ENCODE measurements at places on chromosomes 5 and 9.
A peak's percentile ranks its signal among the peaks of the same experiment; 100 is the strongest.

DNA sequence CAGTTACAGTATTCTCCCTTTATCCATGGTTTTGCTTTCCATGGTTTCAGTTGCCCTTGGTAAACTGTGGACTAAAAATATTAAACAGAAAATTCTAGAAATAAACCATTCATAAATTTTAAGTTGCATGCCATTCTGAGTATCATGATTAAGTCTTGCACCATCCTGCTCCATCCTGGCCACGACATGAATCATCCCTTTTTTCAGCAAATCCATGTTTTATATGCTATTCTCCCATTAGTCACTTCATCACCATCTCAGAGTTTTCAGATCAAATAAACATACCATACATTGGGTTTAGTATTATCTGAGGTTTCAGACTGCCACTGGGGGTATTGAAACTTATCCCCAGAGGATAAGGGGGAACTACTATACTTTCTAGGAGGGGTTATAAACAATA is 234.4 kb upstream of the ATP10B start:
- no peak for DNase-seq

DNA sequence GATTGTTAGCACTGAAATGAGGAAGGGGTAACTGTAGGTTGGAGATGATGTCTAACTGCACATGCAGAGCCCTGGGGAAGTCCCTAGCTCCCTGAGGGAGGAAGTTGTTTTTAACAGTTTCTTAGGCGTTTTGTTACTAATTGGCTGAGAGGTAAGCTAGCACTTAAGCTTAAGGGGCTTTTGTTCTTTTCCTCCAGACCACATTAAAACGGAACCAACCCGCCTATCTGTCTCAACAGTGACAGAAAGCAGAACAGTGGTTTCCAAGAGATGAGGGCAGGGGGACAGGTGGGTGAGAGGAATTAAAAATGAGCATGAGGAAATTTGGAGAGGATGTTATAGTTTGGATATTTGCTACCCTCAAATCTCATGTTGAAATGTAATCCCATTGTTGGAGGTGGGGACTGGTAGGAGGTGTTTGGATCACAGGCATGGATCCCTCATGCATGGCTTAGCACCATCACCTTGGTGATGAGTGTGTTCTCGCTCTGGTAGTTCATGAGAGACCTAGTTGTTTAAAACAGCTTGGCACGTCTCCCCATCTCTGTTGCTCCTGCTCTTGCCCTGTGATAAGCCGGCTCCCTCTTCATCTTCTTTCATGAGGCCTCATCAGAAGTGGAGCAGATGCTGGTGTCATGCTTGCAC is 38.9 kb downstream of the LYRM7 start:
- peak; percentile 28 for DNase-seq

- no peak for DNase-seq
Measured at GRCh38 chr5:148981353-148981752, 81.5 kb downstream of the SH3TC2 start.

GRCh38 chr9:85859765-85860164 is 81.2 kb upstream of the NAA35 start:
- DNase-seq, result no peak

DNA sequence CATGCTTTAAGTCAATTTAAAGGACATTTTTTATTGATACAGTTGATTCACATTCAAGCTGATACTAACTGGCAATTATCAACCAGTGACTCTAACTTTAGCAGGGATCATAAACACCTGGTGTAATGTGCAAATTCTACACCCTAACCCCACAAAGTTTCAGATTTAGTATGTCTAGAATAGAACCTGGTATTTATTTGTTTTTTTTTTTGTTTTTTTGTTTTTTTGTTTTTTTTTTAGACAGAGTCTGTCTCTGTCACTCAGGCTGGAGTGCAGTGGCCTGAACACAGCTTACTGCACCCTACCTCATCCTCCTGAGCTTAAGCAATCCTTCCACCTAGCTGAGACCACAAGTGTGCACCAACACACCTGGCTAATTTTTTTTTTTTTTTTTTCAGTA is 311.2 kb upstream of the SEMA6A start:
- DNase-seq, result no peak

- DNase-seq, result no peak
Measured at GRCh38 chr5:78706381-78706780, 57.8 kb upstream of the LHFPL2 start.

DNA sequence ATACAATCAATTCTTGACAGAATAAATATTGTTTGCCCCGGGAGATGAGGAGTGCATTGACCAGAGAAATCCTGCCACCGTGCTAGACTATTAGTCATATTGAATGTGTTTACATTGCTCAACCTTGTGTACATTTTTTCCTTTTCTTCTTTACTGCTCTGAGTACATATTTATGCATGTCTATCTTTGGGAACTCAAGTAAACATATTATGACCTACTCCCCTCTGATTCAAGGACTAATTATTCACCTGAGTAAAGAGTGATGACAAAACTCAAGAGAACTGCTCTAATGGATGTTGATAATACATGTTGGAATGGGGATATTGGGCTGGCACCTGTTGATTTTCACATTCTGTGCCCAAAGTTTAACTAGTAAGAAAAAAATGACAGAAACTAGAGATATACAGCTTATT is 3.9 kb upstream of the SPINK1 start:
- DNase-seq, result no peak

DNA sequence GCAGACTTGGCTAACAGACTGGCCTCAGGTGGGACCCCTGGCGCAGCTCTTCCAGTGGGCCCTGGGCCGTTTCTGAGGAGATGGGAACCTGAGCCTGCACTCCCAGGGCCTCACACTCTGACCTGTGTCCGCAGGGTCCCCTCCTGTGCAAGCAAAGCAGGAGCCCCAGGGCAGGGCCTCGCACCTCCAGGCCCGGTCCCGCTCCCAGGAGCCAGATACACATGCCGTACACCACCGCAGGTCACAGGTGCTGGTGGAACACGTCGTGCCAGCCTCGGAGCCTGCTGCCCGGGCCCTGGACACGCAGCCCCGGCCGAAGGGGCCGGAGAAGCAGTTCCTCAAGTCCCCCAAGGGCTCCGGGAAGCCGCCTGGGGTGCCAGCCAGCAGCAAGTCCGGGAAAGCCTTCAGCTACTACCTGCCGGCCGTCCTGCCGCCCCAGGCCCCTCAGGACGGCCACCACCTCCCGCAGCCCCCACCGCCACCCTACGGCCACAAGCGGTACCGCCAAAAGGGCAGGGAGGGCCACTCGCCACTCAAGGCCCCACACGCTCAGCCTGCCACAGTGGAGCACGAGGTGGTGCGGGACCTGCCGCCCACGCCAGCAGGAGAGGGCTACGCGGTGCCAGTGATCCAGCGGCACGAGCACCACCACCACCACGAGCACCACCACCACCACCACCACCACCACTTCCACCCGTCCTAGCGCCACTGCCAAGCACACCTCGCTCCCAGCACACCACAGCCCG is 29.2 kb downstream of the NKD2 start:
- DNase-seq, result no peak

GRCh38 chr5:156695774-156696173 is 154.3 kb upstream of the PPP1R2B start:
- no peak for DNase-seq

DNA sequence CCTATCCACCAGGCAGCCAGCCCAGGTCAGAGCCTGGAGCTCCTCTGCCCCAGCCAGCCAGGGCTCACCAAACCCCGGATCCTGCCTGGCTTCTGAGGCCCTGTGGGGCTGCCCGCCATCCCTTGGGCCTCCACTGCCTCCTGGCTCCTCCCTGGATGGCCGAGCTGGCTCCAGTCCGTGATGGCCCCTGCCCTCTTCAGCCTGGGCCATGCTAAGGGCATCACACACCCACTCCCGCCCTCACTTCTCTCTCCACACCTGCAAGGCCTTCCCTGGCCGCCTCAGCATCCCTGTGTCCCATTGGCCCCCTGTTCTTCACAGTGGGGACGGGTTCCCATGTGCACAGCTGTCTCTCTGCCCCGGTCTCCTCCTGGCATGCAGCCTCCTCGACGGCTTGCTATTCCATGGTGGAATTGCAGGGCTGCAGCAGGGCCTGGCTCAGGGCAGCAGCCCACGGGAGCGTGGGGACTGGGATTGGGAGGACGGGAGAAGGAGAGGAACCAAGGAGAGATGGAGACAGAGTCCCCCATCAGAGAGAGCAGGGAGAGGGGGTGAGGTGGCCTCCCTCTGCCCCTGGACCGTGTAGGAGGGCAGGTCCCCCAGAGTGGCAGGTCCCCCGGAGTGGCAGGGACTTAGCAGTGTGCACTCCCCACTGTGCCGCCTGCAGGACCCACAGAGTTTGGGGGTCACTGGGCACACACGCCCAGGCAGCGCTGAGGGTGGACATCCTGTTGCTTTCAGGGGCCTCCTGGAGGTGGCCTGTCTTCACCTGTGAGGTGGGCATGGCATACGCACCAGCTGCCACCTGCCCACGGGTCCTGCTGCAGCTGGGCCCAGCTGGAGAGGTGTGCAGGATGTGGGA is 16.7 kb upstream of the RNU6ATAC start:
- DNase-seq, result no peak

DNA sequence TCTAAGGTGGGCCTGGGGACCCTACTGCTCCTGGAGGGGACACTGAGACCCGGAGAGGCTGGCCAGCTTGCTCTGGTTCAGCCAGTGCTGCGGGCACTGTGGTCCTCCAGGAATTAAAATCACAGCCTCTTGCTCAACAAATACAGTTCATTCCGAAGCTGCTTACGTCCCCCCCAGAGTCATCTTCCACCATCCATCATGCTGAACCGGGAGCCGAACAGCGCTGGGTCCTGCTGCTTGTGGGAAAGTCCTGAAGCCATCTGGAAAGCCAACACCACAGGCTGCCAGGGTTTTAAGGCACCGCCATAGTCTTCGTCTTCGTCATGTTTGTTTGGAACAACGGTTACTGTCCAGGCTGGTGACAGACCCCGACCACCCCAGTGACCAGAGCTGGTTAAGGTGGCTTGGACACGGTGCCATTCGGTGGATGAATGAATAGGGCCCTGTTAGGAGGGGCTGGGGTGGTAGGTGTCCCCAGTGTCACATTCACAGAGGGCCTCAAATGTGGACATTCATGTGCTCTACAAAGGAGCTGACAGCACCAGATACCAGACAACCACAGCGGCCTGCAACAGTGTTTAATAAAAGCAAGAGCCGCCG is 81.6 kb upstream of the PHYKPL start:
- DNase-seq, result no peak

GRCh38 chr5:180596668-180597231 is 5.5 kb upstream of the SCGB3A1 start:
- no peak for DNase-seq

GRCh38 chr9:38281196-38281595 is 111.3 kb upstream of the ALDH1B1 start:
- DNase-seq, result no peak

DNA sequence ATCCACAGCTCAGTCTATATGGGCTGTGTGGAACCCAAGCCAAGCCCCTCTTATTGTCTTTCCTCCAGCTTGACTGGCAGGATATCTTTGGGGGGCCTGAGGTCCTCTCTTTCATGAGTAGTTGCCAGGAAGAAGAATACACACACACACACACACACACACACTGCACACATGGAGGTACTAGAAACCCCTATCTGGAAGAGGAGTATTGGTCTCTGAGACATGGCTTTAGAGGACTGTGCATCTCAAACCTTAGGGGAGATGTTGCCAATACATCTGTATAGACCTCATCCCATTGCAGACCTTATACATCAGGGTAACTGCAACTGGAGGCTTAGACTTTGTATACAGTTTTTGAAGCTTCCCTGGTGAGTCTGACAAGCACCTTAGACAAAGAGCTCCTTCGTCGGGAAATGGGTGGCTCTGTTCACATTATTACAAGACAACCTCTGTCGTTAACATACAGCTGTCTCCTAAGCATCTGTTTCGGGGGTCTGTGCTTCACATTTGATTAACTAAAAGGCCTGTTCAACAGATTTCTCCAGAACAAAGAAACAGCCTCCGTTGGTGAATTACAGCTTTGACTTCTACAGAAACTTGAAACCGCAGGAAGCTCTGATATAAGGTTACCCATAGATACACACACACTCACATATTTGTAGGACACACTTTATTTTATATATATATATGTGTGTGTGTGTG is 5.5 kb upstream of the ENTREP1 start:
- DNase-seq, result no peak

GRCh38 chr5:159331093-159331973 is 1.0 kb upstream of the IL12B start:
- no peak for DNase-seq

GRCh38 chr5:51977014-51977413 is 593.8 kb downstream of the ISL1 start:
- DNase-seq, result no peak

GRCh38 chr5:126514131-126514557 is 80.9 kb downstream of the ALDH7A1 start:
- DNase-seq, result no peak

DNA sequence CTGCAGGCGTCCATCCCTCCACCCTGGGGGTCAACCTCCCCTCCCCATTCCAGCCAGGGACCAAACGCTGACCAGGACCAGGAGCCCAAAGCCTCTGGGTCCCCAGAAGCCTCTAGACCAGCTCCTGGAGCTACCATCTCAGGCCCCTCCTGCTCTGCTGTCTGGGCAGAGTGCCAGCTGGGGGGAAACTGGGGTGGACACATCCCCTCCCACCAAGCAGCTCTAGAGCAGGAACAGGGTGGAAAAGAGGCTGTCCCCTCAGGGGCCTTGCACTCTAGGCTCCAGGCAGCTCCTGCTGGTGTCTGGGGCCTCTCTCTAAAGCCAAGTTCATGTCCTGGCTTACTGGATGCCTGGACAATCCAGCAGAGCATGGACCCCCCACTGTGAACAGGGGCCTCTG is 4.4 kb downstream of the SSNA1 start:
- DNase-seq, result no peak

GRCh38 chr5:73967347-73967746 is 341.4 kb downstream of the ARHGEF28 start:
- no peak for DNase-seq

GRCh38 chr9:37370968-37371563 is 51.4 kb upstream of the GRHPR start:
- no peak for DNase-seq

GRCh38 chr9:3887221-3887653 is 361.4 kb upstream of the RFX3 start:
- DNase-seq, result no peak

GRCh38 chr5:159242656-159243055 is 20.4 kb upstream of the UBLCP1 start:
- no peak for DNase-seq

GRCh38 chr5:172450861-172451695 is 3.2 kb downstream of the SH3PXD2B start:
- peak; percentile 4 for DNase-seq

DNA sequence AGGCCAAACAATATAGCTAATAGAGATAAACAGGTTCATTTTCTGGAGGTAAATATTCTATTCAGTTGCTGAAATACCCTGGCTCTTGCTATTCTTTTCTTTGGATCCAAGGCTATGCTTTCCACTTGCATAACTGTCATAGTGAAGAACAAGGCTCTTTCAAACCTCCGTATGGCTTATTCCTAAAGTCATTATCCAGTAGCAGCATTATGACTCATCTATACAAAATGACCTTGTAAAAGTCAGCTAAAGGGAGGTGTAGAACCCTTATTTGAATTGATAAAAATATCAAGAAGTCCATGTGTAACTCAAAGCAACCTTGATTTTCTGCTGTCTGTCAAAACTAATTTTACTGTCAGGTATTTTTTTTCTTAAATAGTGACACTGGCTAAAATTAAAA is 447.8 kb downstream of the PLK2 start:
- DNase-seq, result no peak

GRCh38 chr9:21154018-21154608 is 12.3 kb downstream of the IFNA21 start:
- no peak for DNase-seq
